ENCODE measurements at places on chromosomes 5 and 9.

DNA sequence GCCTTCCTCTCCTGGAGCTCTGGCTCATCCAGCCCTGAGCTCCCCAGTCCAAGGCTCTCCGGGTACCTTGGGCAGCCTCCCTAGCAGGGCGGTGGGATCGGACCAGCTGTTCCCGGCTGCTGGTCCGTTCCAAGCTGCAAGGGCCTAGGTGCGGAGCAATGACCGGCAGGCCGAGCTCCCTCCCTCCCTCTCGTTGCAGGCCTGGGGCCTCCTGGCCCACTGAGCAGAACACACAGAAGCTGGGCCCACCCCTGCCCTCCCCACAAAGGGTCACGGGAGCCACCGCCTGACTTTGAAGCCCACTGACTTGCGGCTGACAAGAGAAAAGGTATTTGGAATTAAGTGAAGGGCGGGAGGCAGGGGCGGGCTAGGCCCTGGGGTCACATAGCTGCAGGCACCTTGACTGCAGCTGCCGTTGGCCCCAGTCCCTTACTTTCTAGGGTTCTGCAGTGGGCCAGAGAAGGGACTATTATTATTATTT is 104.7 kb upstream of the IER5L start:
- DNase-seq, result peak; percentile 49

DNA sequence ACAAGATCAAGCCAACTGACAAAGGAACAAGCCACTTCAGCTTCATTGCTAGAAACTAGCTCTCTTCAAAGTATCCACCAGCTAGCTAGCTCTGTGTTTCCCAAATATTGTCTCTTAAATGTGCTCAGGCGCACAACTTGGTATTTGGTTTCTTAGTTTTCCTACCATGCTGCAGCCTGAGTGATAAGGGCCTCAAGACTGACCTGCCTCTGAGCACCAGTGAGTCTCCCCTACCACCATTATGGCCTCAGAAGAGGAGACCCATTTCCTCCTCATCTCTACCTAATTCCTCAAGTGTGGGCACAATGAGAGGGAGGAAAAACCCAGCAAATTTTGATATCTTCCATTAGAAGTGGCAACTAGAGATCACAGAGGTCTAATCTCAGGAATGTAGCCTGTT is 34.6 kb upstream of the KIF2A start:
- DNase-seq, result no peak

DNA sequence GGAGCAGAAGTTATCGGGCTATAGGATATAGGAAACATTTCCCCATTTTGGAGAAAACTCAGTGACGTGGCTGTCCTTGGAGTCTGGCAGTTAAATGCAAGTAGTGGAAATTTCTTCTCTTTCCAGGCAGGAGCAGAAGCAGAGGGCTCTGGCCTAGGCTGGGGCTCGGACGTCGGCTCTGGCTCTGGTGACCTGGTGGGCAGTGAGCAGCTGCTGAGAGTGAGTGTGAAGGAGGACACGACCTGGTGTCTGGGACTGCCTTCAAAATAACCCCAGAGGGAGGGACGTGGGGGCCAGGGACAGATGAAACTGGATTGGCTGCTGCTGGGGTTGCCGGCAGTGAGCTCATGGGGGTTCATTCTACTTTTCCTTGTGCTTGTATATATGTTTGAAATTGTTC is 79.5 kb downstream of the COL15A1 start:
- no peak for DNase-seq

- no peak for DNase-seq
Measured at GRCh38 chr5:148090146-148090772, 26.5 kb downstream of the SPINK5 start.

DNA sequence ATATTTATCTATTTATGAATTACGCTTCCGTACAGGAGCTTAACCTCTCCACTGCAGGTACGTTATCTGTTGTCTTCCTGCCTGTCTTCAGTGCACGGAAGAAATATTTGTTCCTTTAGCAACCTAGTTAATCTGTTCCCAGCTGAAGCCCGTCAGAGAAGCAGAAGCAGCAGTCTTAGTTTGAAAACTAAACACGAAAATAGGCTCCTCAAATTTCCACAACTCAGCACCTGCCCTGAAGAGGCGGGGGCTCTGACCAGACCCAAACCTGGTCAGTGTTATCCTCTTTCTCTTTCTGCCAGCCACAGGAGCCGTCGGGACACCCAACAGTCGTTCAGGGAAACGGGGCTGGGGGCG is 462 bp downstream of the NUDCD2 start:
- no peak for DNase-seq
